Urinary bladder (tissue), 4 donors: ENCODE measurements at places on chromosomes 16 and 17. TPM values are rescaled to one million over a fixed set of nuclear protein-coding genes. Genes with fewer than 3 reads are reported as not detected.
A peak's percentile ranks its signal among the peaks of the same experiment; 100 is the strongest.

- no peak for DNase-seq
Measured at GRCh38 chr17:72539981-72540897, 419.4 kb downstream of the SOX9 start.

DBNDD1 gene
- total RNA-seq = 0.26 TPM

- no peak for DNase-seq
Measured at GRCh38 chr16:84184775-84185174, 2.1 kb downstream of the TAF1C start.

EME1 gene
- total RNA-seq = 2.7 TPM

DNA sequence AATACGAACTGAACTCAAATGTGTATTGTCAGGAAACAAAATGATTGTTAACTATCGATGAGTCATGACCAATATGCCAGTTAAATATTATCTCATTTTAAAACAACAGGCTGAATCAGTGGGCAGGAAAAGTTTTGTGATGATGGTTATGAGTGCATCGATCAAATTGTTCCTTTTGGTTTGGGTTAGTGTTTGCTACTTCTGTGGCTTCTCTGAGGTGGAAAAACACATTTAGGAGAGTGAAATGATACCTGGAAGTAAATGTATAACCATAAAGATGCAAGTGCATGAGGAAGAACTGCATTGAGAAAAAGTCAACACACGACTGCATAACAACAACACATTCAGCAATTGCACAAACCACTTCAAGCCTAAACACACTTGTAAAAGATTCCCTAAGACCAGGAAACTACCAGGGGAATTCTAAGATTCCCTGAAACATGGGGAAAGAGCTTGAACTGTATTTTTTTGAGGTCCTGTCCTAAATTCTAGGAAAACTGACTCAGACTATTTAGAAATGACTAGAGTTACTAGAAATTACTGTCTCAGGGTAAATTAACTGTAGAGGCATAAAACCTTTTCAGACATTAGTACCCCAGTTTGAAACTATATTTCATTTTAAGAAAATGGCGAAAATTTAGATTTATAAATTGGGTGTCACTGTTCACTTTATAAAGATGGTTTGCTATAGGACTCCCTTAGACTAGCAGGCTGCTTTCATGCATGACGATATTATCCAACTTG lies 44.8 kb downstream of the CDYL2 start:
- no peak for DNase-seq

GRCh38 chr17:35117984-35118383 lies 1.7 kb downstream of the RAD51D start:
- no peak for DNase-seq

DNA sequence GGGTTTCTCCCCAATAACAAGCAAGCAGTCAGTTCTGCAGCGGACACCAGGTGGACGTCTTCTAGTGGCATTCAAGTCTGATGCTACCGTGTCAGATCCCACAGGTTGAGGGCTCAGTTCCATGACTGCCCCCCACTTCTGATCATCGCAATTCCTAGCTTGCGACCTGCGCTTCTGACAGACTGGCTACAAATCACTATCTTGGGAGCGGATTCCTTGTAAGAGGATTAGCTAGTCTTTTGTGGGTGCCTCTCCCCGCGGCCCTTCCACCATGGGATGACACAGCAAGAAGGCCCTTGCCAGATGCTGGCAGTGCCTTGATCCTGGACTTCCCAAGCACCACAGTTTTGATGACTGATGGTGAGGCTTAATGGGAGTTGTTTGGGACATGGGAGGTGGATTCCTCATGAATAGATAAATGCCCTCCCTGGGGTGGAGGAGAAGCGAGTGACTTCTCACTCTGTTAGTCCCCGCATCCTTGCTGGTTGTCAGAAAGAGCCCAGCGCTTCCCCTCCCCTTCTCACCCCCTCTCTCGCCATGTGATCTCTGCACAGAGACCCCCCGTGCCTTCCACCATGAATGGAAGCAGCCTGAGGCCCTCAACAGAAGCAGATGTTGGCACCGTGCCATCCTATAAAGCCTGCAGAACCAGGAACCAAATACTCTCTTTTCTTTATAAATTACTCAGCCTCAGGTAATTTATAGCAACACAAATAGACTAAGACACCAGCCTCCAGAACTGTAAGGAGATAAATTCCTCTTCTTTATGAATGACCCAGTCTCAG lies 19.1 kb downstream of the CDIP1 start:
- no peak for DNase-seq

STX1B gene
- total RNA-seq = 0.74 TPM

DNA sequence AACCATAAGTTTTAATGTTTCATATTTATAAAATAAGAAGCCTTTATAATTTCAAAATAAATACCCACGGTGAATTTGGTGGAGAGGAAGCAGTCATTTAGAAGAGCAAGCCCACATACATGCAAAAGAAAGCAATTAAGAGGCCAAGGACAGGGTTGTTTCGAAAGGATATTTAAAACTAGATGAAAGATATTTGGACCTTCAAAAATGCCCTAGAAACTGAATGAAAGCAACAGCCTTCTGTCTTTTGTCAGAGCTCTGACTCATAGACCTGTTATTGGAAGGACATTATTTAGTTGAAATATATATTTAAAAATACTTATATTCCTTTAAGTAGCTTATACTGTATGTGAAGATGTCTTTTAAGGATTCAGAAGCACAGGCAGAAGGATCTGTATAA lies 8.6 kb upstream of the METTL9 start:
- no peak for DNase-seq

DNA sequence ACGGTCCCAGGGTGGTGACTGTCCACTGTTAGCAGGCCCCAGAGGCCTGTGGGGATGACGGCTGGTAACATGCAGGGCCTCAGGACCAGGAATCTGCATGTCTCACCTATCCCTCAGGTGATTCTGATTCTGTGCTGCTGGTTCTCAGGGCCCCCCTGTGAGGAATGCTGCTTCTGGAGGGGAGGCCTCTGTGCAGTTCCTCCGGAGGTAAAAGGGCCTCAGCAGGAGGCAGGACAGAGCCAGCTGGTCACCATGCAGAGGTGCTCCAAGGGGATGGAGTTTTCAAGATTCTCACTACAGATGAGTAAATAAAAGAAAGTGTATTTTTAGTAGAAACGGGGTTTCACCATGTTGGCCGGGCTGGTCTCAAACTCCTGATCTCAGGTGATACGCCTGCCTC lies 33.8 kb downstream of the CLEC16A start:
- DNase-seq = no peak

- no peak for DNase-seq
Measured at GRCh38 chr16:12881182-12881581, 20.2 kb upstream of the SHISA9 start.

GRCh38 chr16:58119509-58119845 lies 9.7 kb downstream of the CFAP20 start:
- no peak for DNase-seq

GRCh38 chr17:19003543-19004420 lies 782 bp downstream of the FAM83G start:
- no peak for DNase-seq

RUNDC3A gene
- 2.0 TPM for total RNA-seq

- no peak for DNase-seq
Measured at GRCh38 chr17:80080081-80080480, 21.3 kb upstream of the GAA start.

GRCh38 chr16:67660564-67661028 lies at the start of gene PARD6A:
Gene PARD6A (plus strand): TSS chr16:67660960. CDS start chr16:67661039, 79 bp downstream.
- DNase-seq = peak; percentile 91
